ENCODE measurements at places on chromosomes 5 and 9.

DNA sequence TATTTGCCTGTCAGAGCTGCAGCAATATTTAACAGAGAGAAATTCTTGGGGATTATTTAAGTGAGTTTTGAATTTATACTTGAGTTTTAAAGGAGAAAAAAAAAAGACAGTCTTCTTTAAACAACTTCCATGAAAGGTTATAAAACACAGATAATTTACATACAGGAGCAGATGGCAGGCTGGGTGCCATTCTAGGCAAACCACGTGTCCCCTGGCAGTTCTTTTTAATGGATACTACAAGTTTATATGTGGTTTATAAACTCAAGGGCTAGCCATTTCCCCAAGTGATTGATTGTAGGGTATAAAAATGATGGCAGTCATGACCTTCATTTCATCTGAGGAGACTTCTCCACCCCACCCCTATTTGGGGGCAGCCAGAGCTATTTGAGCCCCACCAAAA, 166.6 kb downstream of the FSTL4 start:
- no peak for DNase-seq

- no peak for DNase-seq
Measured at GRCh38 chr9:95137587-95138145, 179.8 kb downstream of the FANCC start.

DNA sequence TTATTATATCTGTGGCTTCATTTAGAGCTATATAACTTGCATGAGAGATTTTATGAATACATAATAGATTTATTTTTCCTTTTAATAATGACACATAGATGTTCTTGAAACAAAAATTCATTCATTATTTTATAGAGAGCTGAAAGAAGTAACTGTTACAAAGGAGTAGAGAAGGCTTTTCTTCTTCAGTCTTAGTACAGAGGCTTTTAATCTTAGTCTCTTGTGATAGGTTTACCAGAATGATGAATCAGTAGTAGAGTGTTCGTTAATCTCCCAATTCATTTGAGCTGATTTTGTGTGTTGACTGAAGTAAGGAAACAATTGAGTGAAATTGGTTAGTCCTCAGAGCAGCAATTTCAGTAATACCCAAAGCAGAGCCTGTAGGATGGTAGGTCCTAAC, 1284.1 kb upstream of the ACO1 start:
- DNase-seq, result no peak

- DNase-seq, result no peak
Measured at GRCh38 chr5:157543825-157544622, 31.6 kb downstream of the ADAM19 start.

GRCh38 chr9:76634356-76635054, 129.7 kb upstream of the PCA3 start:
- DNase-seq, result no peak

DNA sequence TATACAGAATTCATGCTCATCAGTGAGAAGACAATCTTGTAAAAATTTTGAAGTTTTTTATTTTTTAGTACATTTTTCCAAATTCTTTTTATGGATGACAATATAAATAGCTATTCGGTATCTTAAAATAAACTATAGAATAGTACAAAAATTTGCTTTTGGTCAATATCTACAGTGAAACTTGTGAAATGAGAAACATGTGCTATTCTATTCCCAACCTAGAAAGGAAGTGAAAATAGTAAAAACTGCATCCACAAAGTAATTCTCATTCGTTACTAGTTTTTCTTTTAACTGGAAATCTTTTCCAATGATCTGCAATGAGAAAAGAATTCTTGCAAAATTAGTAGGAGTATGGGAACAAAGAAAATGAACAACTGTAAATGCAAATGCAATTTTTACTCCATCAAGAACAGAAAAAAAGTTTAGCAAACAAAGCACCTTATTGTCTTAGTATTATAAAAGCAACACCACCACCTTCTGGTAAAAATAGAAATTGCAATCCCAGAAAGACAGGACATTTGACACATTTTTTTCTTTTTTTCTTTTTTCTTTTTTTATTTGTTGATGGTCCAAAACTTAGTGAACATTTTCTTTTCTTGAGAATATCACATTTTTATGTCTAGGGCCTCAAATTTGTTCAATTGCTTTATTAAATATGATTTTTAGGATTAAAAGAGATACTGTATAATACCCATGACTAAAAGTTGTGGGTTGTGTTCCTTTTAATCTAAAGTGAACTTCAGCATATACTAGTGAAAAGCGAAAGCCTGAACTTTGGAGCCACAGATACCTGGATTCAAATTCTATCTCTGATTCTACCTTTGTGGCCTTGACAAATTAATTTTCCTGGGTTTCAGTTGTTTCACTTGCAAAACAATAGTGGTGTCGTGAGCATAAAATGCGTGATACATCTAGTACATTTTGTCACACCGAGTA, 72.3 kb downstream of the SLCO4C1 start:
- no peak for DNase-seq

DNA sequence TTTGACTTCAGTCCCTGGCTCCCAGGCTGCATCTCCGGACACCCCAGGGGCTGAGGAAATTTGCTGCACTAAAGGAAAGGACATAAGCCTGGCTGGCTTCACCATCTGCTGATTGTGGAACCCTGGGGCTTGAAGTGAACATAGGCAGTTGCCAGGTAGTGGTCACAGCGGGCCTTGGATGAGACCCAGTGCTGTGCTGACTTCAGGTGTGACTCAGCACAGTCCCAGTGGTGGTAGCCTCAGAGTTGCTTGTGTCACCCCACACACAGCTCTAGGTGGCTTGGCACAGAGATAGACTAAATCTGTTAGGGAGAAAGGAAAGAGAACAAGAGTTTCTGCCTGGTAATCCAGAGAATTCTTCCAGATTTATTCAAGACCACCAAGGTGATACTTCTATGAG, 36.1 kb upstream of the RUSC2 start:
- DNase-seq, result no peak

GRCh38 chr5:40578501-40579451, 100.9 kb upstream of the PTGER4 start:
- no peak for DNase-seq

GRCh38 chr5:102531506-102531905, 32.7 kb upstream of the SLCO6A1 start:
- DNase-seq, result no peak

- DNase-seq, result no peak
Measured at GRCh38 chr5:665541-665955, 27.6 kb downstream of the TPPP start.

DNA sequence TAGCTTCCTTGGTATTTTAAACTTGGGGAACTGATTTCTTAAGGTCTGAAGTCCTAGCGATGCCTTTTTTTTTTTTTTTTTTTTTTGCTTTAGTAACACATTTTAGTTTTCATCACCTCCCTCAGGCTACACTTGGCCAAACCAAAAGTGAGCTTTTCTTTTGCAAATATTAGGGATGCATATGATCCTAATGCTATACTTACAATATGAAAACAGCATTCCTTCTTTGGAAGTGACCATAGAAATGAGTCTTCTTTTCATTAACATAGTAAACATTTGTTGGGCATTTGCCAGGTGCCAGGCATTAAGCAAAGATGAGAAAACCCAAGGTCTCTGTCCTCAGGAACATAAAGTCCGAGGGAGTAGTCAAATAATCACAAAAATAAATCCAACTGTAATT, 189.8 kb downstream of the ALDH1A1 start:
- no peak for DNase-seq

DNA sequence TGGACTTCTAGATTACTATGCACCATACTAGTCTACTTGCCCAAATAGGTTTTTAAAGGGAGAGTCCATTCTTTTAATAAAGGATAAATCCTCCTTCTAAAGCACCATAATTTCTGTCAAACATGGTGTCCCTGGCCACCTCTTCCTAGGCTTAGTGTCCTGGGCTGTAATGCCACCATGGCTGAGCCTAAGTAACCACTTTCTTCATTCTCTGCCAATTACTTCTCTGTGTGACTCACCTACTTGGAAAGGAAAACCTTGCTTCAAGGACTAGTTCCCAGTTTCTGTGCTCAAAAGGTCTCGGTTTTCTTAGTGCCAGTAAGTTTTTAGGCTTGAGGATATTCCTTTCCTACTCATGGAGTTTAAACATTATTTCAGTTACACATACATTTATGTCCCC, 273.4 kb downstream of the DENND1A start:
- DNase-seq, result no peak

GRCh38 chr9:131554087-131554842, 8.9 kb downstream of the PRRT1B start:
- no peak for DNase-seq

GRCh38 chr5:73897893-73898292, 271.9 kb downstream of the ARHGEF28 start:
- DNase-seq, result no peak

DNA sequence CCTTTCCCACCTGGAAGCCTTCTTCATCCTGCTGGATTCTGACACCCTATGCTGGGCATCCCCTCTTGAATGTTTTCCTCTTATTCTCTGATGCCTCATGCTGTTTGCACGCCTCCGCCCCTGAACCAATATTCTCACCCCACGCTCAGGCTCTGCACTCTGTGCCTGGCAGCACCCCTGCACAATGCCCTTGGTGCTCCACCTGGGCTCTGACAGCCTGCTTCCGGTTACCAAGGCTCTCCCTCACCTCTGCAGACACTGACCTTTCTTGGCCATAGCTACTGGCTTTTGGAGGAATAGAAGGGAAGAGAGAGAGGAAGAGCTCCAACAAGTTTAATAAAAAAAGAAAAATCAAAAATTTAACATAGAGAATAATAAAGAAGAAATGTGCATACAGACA, 108.7 kb upstream of the SHB start:
- no peak for DNase-seq

- DNase-seq, result peak; percentile 79
Measured at GRCh38 chr9:127776195-127776923, 2.1 kb downstream of the SH2D3C start.

- no peak for DNase-seq
Measured at GRCh38 chr5:120435129-120435528, 29.0 kb upstream of the PRR16 start.

- no peak for DNase-seq
Measured at GRCh38 chr5:121873409-121873808, 21.7 kb downstream of the FTMT start.

GRCh38 chr9:135644631-135645218, 5.4 kb upstream of the GLT6D1 start:
- DNase-seq, result no peak

- DNase-seq, result no peak
Measured at GRCh38 chr5:64347309-64347708, 158.5 kb upstream of the RGS7BP start.

GRCh38 chr5:172600571-172600970, 40.5 kb upstream of the NEURL1B start:
- no peak for DNase-seq

DNA sequence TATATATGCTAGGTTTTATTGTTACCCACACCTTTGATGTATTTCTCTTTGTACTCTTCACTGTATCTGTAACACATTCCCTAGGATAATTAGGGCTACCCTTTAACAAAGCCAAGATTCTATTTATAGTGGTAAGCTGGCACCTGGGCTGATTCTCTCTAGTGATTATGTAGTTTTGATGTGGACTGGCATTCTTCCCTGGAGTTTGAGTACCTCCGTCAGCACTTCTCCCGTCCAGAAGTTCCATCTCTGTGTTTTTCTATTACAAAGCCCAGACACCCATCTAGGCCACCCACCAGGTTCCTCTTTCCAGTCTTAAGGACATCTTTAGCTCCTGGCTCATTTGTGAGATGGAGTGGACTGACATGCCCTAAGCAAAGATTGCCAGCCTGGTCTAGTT, 55.9 kb upstream of the CDKN2B start:
- DNase-seq, result no peak

DNA sequence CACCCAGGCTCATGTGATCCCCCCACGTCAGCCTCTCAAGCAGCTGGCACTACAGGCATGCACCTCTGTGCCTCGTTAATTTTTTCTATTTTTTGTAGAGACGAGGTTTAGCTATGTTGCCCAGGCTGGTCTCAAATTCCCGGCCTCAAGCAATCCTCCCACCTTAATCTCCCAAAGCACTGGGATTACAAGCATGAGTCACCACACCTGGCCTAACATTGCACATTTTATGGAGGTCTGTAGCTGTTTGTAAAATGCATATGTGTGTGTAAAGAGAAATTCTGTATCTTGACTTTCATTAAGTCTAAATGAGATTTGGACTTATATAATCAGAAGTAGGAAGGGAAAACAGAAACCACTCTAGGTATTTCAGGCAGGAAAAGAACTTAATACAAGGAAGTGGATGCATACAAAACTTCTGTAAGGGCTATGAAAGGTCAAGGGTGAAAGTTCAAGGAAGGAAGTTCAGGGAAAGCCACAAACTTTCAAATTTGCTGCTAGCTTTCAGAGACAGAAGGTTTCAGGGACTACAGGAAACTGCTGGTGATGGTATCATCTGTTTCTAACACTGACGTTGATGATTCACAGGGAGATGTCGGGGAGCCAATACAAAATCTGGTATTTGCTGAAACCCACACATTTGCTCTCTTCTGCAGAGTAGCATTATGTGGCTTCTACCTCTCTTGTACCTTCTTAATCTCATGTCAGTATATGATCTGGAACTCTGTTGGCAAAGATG, 209.4 kb downstream of the PIK3R1 start:
- peak; percentile 76 for DNase-seq

GRCh38 chr5:115496936-115497576, 47.5 kb downstream of the FEM1C start:
- DNase-seq, result no peak

Data from KG1 (cell line).